IPS-NIHi11 (cell line): ENCODE measurements at places on chromosomes 4 and X.

- DNase-seq: peak; percentile 22
Measured at GRCh38 chr4:114364857-114365256, 233.8 kb upstream of the UGT8 start.

GRCh38 chr4:89829470-89830138 lies 7.4 kb downstream of the SNCA start:
- DNase-seq: no peak

- DNase-seq: no peak
Measured at GRCh38 chr4:743463-744211, 38.0 kb downstream of the PCGF3 start.

GRCh38 chr4:165506849-165507248 lies 128.0 kb downstream of the CPE start:
- no peak for DNase-seq

GRCh38 chrX:37677765-37678164 lies 7.8 kb upstream of the XK start:
- DNase-seq: no peak

DNA sequence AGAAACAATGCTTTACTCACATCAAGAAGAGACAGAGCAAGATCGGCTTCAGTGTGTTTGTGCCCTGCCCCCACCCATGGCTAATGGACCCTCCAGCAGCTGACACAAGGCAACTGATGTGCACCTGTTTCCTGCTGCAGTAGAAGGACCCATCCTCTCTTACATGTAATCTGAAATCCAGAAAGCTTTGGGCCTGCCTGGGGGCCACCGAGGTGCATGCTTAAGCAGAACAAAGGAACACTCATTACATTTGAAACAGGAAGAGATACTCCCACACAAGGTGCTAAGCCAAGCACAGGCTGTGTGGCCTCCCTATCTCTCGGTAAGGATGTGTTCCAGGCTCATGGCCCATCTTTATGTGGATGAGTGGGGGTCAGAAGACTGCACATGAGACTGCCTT lies 338.0 kb downstream of the SPOCK3 start:
- no peak for DNase-seq

DNA sequence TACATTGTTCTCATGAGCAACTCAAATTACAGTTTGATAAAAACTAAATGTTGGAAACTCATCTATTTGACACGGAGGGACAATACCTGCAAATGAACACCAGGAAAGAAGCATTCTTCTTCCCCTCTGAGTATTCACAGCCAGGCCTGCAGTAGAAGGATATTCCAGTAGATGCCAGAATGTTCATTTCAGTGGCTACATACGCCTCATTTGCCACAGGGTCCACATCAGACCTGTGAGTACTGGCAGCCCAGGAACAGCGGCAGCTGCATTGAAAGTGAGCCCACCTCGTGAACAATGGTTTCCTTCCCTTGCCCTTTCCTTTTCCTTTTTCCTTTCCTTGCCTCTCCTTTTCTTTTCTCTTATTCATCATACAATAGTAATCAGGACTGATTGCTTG lies 81.1 kb upstream of the NEIL3 start:
- DNase-seq: no peak

DNA sequence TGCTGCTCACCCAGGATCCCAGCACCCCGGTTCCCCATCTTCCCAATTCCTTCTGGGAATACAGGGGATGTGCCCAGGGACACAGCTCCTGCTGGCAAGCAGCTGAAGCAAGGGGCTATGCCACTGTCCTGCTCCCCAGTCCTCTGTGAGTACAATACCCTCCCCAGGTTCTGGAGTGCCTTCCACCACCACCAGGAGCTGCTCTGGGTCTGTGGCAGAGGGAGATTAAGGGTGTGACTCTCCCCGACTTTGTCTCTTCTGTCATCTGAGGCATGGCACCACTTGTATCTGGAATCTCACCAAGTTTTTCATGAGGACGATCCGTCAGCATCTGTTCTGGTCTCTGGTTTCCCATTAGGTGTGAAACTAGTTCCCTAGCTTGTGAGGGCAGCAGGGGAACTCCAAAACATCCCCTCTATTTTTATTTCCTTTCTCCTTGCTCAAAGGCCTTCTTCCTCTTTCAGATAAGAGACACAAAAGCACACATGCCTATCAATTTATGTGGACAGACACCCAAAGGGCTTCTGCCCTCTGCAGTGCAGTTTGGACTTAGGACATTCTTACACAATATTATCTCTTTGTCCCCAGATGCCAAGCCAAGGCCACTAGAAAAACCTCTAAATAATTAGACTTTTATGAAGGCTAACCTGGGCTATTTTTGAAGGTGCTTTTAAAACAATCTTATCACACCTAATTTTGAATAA lies 26.8 kb downstream of the MGST2 start:
- no peak for DNase-seq

DNA sequence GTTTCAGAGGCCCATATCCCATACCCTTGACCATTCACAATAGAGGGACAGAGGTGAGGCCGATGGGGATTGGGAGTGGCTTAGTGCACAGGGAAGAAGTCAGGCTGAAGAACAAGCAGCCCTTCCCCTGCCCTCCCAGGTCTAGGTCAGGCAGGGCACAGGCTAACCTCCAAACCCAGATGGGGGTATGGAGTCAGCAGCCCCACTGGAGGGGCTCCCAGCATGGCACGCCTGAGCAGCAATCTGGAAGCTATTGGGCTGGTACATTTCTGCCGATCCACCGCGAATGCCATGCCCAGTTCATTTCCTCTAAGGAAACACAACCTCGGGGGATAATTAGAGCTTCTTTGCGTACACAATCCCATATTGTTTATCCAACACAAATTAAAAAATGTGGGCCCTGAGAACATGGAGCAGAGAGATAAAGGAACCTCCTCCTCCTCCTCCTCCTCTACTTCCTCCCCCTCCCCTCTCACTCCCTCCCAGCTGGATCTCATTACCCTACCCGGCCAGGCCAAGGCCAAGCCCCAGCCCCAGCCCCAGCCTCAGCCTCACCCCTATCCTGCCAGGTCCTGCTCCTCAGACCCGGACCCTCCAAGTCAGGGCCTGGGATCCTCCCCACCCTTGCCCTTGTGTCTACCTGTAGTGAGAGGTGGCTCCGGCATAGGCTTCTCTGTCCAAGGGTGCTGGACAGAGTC lies 83.0 kb downstream of the PJA1 start:
- no peak for DNase-seq

DNA sequence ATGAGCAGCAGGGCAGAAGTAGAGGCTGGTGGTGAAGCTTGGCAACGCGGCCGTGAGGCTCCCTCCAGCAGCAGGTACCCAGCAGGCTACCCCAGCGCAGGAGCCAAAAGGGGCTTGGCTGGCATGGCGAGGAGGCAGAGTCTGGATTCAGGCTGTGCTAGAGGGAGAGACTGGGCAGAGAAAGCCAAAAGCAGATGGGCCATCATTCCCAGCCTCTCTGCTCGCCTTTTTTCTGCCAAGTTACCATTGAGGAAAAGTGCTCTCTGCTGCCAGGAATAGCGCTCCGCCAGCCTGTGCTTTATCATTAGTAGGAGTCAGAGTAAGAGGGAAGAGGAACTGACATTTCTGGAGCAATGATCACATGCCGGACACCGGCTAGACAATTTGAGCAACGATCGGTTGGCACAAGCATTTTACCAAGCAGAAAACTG lies 28.7 kb upstream of the MAP3K15 start:
- DNase-seq: no peak

GRCh38 chr4:35800669-35801068 lies 443.6 kb downstream of the ARAP2 start:
- DNase-seq: no peak
